ENCODE measurements at places on chromosomes 2 and 18.
A peak's percentile ranks its signal among the peaks of the same experiment; 100 is the strongest.

DNA sequence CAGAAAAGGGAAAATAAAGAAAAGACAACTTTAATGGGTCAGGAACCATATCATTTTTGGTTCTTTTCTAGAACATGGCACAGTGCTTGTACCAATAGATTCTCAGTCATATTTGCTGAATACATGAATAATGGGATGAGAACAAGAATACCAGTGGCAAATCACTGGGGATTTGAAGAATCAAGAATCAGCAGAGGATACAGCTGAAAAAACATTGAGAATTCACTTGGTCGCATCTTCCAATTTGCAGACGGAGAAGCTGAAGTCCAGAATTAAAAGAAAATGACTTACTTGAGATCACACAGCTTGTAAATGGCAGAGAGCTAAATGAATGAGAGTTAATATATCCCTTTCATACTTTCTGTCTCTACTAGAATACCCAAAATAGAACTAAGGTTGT is 362.2 kb downstream of the RAD51AP2 start:
- no peak for DNase-seq

GRCh38 chr2:42793334-42794270 is 1.2 kb upstream of the HAAO start:
- no peak for DNase-seq

- DNase-seq = no peak
Observed at GRCh38 chr2:25690058-25690457, 16.7 kb upstream of the DTNB start.

DNA sequence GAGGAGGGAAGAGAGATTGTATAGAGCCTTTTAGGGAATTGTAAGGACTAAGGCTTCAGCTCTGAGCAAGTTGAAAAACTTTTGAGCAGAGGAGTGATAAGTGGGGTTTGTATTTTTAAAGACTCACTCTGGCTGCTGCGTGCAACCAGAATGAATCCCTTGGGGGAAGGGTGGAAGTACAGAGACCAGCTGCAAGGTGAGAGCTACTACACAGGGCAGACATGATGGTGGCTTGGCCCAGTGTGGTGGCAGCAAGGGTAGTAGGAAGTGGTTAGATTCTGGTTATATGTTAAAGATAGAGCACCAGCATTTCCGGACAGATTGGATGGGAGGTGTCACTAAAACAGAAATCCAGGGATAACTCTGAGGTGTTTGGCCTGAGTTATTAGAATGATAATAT is 10.1 kb upstream of the SESTD1 start:
- no peak for DNase-seq

DNA sequence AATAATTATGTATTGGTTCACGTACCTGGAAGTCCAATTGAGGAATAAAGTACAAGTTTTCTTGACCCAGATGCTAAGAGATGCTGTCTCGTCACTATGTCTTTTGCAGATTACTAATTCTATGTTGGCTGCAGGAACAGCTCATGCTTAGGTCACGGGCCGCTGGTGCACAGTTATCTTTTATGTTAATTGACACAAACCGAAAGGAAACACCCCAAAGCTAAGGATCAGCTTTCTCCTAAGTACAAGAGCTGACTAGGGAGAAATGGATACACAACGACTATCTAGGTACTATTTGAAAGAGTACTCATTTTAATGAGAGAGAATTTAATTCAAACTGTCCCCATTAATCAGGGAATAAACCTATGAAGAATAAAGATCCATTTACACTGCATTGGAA is 217.7 kb upstream of the SLC35G4 start:
- DNase-seq = no peak

GRCh38 chr2:204251158-204251997 is 293.9 kb upstream of the PARD3B start:
- no peak for DNase-seq

GRCh38 chr2:69616755-69617154 is 26.8 kb downstream of the AAK1 start:
- no peak for DNase-seq

DNA sequence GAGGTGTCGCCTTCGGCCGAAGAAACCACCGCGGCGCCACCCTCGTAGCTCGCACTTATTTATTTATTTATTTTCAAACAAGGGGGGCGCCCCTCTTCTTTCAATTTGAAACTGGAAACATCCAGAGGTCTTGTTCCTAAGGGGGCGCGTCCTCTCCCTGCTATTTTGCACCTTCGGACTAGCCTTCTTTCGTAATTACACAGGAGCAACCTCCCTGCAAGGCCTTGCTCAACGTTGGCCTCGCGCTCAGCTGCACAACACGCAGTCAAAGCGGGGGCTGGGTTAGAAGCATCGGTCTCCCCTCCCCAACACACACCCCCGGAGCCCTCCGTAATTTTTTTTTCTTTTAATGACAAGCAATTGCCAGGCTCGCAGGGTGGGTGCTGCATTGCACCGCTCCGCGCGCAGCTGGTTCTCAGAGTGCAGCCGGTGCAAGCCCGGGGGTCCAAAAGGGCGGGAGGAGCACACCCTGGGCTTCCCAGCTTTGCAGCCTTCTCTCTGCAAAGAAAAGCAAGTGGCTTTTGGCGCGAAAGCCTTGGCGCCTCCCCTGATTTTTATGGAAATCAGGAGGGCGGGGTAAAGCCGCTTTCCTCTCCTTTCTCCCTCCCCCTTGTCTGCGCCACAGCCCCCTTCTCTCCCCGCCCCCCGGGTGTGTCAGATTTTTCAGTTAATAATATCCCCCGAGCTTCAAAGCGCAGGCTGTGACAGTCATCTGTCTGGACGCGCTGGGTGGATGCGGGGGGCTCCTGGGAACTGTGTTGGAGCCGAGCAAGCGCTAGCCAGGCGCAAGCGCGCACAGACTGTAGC is at the start of gene MYCN:
Gene MYCN, plus strand, starts transcription at position 697 of the 807 bp plus-strand sequence. CDS start 1,515 bp downstream, outside the sequence.
- DNase-seq = peak; percentile 78

GRCh38 chr18:34957119-34957863 is 83.9 kb upstream of the MAPRE2 start:
- no peak for DNase-seq

DNA sequence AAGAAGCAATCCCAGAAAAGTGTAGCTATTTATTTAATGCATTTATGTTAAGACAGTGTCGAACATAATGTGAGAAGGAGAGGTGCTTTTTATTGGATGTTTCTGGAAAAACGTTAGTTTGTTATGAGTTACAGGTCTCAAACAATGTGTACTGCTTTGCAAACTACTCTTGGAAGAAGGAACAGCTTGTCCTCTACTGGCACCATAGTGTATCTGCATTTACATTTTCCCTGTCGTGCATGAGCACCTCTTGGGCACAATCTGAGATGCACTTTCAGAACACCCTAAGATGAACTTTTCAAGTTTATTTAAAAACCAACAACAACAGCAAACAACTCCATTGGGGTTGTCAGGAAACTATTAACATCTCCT is 22.8 kb downstream of the CCNYL1 start:
- no peak for DNase-seq

DNA sequence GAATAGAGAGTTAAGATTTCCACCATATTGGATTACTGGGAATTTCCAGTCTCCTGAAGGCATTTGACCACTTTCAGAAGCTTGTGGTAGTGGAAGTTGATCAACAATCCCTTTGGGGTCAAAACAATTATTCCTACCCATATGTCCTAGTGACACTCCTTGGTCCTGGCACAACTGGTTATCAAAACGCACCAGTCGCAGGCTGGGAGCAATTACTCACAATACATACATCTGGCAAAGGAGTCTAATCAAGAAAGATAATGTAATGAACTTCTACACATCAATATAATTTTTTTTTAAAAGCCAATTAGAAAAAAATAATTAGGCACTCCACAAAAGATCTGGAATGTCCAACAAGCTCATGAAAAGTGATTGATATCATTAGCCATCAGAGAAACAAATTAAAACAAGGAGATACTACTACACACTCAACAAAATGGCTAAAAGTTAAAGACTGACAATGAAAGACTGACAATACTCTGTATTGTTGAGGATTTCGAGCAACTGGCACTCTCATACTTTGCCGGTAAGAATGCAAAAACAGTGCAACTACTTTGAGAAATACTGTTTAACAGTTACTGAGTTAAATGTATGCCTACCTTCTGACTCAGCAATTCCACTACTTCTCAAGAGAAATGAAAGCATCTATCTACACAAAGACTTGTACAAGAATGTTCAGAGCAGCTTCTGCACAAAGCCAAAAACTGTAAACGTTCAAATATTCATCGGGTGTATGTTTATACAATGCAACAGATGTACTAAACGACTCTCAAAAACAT is 2.0 kb downstream of the INO80C start:
- DNase-seq = no peak

- no peak for DNase-seq
Observed at GRCh38 chr2:105517814-105518705, 119.2 kb upstream of the FHL2 start.

DNA sequence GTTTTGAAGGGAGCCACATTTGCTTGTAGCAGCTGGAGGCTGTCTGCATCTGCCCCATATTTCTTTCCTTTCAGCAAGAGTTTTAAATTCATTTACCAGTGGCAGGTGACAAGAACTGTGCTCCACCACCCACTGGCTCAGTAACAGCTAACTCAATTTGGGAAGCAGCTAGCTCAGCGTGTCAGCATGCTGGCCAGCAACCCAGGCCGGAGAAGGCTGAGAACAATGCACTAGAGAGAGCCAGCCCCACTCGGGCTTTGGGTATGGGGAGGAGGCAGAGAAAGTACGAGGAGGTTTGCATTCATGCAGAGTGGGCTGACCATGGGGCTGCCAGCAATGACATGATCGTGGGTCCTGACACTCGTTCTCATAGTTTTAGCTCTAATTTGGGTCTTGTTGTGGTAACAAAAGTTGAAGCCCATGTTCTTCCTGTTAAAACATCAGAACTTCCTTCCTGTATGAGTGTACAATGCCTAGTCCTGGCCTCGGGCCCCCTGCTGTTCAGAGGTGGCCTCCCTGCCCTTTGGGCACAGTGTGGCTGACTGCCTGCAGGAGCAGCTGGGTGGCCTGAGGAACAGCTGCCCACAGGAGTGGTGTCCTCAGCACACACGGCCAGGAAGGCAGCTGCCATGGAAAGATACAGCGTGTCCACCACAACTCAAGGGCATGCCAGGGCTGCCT is 23.0 kb downstream of the CDC42EP3 start:
- DNase-seq = no peak

DNA sequence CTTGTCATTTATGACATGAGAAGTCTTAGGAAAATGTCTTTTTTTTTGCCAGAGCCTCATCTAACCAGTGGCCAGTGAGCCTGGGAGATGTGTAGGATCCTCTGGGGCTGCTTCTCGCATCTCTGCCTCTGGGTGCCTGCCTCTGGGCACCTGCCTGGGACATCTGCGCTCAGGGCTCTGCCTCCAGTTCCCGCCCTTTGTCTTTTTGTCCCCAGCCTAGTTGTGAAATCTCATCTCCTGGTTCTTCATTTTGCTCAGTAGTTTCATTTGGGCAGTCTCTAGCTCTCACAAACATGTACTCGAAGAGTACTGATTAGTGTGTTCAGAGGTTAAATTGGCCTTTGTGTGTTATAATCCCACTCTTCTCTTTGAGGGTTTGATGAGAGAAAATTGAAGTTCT is 92.0 kb downstream of the LTBP1 start:
- no peak for DNase-seq

DNA sequence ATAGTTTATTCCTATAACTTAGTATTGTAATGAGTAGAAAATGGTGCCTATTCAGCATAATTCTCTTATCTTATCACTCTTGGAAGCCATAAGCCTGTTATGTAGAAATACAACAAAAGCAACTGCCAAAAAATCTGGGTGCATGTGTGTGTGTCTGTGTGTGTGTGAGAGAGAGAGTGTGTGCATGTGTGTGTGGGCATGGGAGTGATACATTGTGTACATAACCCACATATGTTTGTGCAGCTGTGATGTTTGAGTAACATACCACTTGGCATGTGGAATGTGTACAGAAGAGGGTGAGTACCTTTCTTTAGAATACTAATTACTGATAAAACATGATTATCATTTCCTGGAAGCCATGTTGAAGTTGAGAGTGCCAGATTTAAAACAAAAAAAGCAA is 642.3 kb upstream of the SYT4 start:
- DNase-seq = no peak

DNA sequence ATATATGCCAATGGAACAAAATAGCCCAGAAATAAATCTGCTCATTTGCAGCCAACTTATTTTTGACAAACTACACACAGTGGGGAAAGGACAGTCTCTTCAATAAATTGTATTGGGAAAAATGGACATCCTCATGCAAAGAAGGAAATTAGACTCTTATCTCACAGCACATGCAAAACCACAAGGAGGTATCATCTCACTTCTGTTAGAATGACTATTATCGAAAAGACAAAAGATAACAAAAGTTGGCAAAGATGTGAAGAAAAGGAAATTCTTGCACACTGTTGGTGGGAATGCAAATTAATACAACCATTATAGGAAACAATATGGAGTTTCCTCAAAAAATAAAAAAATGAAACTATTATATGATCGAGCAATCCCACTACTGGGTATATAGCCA is 16.3 kb upstream of the WDR75 start:
- DNase-seq = no peak

- DNase-seq = no peak
Observed at GRCh38 chr2:138147796-138148195, 183.5 kb downstream of the HNMT start.

DNA sequence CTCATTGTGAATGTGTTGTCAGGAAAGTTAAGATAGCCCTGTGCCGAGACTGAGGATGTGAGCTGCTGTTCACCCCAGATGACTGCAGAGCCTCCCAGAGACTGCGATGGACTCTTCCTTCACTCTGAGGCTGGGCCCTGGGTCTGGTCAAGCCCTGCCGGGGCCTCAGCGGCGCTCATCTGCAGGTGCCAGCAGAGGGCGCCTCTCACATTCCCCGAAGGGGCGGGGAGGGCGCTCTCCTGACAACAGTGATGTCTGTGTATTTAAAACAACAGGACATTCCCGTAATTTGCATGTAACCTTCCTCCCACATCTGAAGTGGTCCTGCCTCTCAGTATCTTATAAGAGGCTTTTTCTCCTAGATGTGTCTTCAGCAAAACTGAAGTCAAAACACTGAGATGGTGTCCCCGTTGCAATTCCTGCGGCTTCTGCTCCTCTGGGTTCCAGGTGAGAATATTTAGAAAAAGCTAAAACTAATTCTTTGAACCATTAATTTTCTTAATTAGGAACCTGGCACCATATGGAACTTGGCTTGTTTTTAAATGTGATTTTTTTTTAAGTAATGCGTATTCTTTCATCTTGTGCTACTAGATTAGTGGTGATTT is 1377.9 kb downstream of the RPIA start:
- DNase-seq = no peak

- no peak for DNase-seq
Observed at GRCh38 chr2:88845772-88846661, 154.5 kb downstream of the RPIA start.

- DNase-seq = no peak
Observed at GRCh38 chr2:113157897-113158753, 15.6 kb upstream of the PSD4 start.

- no peak for DNase-seq
Observed at GRCh38 chr2:11419781-11420180, 46.2 kb downstream of the E2F6 start.

Measured in urinary bladder (tissue), 4 donors.